Liver (tissue), 10 donors: ENCODE measurements at places on chromosomes 7 and 10. TPM values are rescaled to one million over a fixed set of nuclear protein-coding genes. Genes with fewer than 3 reads are reported as not detected.

The OGDHL gene
- 5.2 TPM for total RNA-seq

The LRRD1 gene
- total RNA-seq = not detected

DNA sequence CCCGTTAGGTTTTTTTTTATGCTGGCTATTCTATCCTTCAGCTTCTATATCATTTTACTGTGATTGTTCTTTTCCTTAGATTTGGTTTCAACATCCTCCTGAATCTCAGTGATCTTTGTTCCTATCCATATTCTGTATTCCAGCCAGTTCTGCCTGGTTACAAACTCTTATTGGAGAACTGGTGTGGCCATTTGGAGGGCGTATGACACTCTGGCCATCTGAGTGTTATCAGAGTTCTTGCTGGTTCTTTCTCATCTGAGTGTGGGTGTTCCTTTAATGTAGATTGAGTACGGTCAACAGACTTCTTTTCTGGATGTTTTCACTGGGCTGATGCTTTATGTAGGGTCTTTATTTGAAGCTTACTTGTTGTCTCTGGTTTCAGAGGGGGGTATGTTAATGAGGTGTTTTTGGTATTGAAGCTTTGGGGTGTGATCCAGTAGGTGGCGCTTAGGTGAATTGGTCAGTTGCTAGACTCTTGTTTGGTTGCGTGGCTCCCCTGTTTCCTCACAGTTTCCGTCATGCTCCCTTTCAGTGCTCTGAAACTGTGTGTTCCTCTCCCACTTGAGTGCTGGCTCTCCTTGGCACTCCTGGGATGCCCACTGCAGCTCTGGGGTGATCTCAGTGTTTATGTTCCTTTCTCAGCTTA, 80.7 kb downstream of the FANK1 start:
- H3K27ac ChIP-seq = no peak overlapping the region
- no peaks in the 10 kb centered on the region for H3K36me3 ChIP-seq
- H3K4me1 ChIP-seq = no peaks in the 10 kb centered on the region
- no peak overlapping the region for H3K4me3 ChIP-seq

DNA sequence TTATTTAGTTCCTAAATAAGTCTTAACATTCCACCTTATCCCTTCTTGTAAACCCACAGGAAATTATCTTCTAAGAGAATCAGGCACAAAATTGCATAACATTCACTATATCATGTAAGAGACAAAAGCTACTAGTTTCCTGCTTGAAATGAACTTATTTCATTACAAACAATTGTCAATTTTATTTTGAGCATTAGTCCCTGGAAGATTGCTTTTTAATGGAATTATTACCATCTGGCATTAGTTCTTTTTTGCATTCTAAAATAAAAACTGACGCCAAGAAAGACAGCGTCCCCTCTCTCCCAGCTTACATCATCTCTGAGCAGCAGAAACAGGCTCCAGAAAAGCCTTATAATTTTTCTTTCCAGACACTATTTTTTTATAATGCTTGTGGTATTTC, 121.8 kb downstream of the NOC3L start:
- no peaks in the 10 kb centered on the region for H3K27me3 ChIP-seq
- no peak overlapping the region for H3K4me3 ChIP-seq
- no peaks in the 10 kb centered on the region for H3K4me1 ChIP-seq
- H3K27ac ChIP-seq = no peak overlapping the region

DNA sequence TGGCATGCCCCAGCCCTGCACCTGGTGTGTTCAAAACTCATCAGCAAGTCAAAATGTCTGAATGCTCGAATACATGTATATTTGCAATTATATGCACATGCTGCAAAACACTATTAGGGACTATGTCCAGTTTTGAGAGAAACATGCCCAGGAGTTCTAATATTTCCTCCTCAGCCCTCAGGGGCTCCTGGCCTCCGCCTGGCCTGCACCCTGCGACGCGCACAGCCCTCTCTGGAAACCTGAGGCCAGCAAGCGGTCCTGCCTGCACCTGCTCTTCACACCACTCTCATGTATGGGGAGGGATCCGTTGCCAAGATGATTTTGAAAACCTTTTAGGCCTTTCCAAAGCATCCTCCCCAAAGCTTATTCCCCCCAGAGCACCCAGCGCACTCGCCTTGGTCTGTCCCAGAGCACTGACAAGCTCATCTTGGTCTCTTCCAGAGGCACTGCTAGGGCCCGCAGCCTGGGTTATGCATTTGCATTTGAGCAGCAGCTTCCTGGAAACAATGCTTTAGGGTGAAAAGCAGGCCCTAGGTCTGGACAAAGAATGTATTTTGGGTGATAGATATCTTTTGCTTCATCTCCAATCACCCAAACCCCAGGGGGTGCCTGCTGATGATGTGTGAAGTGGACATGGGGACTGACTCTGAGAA, 22.6 kb upstream of the CNPY1 start:
- H3K4me3 ChIP-seq = no peak overlapping the region
- H3K27ac ChIP-seq = no peak overlapping the region
- H3K4me1 ChIP-seq = no peaks in the 10 kb centered on the region

The RAB19 gene
- total RNA-seq = 0.17 TPM

- no peaks in the 10 kb centered on the region for H3K4me1 ChIP-seq
- DNase-seq = no peak
- no peaks in the 10 kb centered on the region for H3K27me3 ChIP-seq
- no peak overlapping the region for H3K4me3 ChIP-seq
Observed at GRCh38 chr10:81575036-81575435, 300.0 kb upstream of the NRG3 start.

DNA sequence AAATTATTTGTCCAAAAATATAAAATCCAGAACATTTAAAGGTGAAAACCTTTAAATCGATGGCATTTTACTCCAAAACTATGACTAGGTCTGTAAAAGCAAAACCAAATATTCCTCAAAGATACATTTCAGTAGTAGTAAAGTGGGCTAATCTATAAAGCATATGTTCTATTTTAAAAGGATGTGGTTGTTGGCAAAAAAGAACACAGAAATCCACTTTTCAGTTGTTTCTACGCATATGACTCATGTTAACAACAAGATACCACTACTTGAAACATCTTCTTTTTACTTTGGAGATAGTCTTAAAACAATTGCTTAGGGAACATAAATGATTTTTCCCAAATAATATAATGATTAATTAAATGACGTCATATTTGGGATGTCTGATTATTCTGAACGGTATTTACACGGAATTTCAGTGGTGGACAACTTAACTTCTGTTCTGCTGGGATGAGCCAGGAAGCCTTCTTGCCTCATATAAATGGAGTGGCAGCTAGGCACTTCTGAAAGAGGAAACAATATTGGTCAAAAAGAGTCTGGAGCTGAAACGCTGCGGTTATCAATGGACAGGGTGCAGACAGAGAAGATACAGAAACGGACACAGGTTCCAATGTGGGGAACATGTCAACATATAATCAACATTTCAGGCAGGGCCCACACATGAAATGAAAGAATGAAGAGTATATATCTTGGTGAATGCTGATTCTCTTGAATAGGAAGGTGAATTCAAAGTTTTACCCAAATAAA, 78.5 kb downstream of the ETV1 start:
- no peaks in the 10 kb centered on the region for H3K36me3 ChIP-seq
- no peak for DNase-seq
- H3K27me3 ChIP-seq = no peaks in the 10 kb centered on the region
- no peaks in the 10 kb centered on the region for H3K4me1 ChIP-seq
- H3K4me3 ChIP-seq = no peak overlapping the region
- no peak overlapping the region for H3K27ac ChIP-seq

The CADPS2 gene
- total RNA-seq = 9.5 TPM

DNA sequence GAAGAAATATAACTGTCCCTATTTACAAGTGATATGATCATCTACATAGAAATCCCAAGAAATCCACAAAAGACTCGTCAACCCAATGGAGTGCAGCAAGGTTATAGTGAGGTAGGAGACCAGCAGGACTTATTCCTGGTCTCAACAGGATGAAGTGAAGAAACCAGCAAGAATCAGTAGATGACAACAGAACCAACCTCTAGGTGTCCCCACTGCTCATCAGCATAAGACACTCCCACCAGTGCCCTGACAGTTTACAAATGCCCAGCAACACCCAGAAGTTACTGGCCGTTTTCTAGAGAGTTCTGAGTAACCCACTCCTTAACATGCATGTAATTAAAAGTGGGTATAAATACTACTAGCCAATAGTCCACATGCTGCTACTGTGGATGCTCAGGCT, 470.5 kb upstream of the LRRTM3 start:
- H3K36me3 ChIP-seq = no peaks in the 10 kb centered on the region
- no peak for DNase-seq
- no peak overlapping the region for H3K4me3 ChIP-seq
- H3K27me3 ChIP-seq = no peaks in the 10 kb centered on the region

DNA sequence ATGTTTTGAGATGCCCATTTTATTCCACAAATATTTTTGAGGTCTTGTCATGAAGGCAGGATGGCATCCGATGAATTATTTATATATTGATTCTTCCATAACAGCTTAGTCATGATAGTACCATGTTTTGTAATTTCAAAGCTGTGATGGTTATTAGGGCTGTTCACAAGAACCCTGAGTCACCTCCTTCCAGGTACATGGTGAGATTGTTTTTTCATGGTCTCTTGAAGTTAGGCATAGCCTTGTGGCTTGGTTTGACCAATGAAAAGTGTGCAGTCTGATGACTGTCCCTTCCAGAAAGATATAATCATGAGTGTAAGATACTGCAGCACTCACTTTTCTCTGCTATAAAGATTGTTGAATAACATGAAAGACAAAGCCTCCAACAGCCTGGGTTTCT, 274.8 kb downstream of the FGFR2 start:
- DNase-seq = no peak
- H3K27me3 ChIP-seq = no peaks in the 10 kb centered on the region
- peaks cover 7% of the 10 kb centered on the region for H3K4me1 ChIP-seq
- H3K4me3 ChIP-seq = no peak overlapping the region

DNA sequence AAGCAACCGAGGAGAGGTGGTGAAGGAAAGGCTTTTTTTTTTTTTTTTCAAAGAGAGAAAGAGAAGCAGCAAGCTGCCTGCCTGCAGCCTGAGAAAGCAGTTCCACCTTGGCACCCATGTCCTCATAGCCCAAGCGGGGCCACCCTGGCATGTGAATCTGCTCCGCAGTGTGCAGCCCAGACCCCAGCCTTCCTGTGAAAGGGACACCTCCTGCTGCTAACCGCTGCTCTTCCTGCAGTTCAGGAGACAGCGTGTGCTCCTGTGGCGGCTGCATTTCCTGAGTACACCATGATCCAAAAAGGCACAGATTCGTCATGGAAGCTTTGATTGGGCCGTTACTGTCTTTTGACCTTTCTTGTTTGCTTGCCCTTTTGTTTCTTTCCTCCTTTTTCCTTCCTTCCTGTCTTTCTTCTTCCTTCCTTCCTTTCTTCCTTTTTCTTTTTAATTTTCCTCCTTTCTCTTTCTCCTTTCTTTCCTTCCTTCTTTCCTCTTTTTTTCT, 38.1 kb downstream of the IKZF1 start:
- no peaks in the 10 kb centered on the region for H3K27me3 ChIP-seq
- H3K4me3 ChIP-seq = no peak overlapping the region
- H3K36me3 ChIP-seq = no peaks in the 10 kb centered on the region
- no peaks in the 10 kb centered on the region for H3K4me1 ChIP-seq
- peak; percentile 33 for DNase-seq

DNA sequence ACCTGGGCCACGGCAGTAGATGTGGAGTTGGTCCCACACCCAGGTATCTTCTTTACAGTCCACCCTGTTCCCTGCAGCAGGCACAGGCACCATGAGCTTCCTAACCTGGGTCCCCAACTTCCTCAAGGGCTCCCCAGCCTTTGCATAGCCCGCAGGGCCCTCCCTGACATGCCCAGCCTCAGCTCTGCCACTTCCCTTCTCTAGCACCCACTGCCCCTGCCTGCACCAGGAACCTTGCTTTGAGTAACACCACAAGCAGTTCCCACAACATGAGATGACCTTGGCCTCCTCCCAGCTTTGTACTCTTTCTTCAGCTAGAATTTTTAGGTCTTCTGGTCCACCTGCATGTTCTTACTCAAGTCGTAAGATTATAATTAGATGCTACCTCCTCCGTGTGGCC, 92.2 kb upstream of the ZPBP start:
- no peak for DNase-seq
- H3K4me1 ChIP-seq = no peaks in the 10 kb centered on the region
- no peak overlapping the region for H3K4me3 ChIP-seq
- H3K36me3 ChIP-seq = no peaks in the 10 kb centered on the region
- no peak overlapping the region for H3K27ac ChIP-seq

GRCh38 chr10:100569687-100570481, 34.1 kb downstream of the HIF1AN start:
- H3K4me3 ChIP-seq = no peak overlapping the region
- H3K27me3 ChIP-seq = no peaks in the 10 kb centered on the region
- H3K4me1 ChIP-seq = no peaks in the 10 kb centered on the region
- no peaks in the 10 kb centered on the region for H3K36me3 ChIP-seq

- H3K4me1 ChIP-seq = peaks cover 4% of the 10 kb centered on the region
- H3K27ac ChIP-seq = peak overlapping the region; percentile 13
- no peak for DNase-seq
- no peaks in the 10 kb centered on the region for H3K27me3 ChIP-seq
- no peaks in the 10 kb centered on the region for H3K36me3 ChIP-seq
- no peak overlapping the region for H3K4me3 ChIP-seq
Observed at GRCh38 chr10:119374236-119374635, 166.9 kb downstream of the GRK5 start.

DNA sequence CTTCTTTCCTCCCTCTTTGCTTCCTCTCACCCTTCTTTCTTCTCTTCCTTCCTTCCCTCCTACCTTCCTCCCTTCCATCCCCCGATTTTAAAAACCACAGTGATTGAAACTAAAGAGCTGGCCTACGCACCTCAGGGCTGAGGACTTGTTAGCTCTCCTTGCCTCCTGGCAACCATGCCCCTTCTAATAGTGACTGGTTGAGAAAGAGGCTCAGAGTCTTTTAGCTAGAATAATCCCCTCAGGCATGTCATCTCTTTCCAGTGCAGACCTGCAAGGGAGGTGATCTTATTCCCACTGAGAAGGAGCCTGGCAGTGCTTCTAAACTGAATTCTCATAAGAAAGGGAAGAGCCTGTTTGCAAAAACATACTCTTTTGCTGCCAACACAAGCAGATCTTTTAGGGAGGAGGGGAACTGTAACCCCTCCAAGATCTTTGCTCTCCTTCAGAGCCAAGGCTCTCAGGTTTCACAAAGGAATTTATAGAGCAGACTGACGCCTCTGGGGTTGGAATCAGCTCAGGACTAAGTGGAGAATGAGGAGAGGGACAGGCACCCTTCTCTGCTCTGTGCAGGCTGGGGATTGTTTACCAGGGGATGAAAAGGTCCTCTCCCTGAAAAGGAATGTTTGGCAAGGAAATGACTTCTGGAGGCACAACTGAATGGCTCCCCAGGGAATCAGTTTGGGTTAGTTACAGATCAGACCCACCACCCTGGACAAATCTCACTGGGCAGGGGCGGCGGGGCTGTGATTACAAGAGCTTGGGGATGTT, 9.4 kb upstream of the ANKRD1 start:
- no peaks in the 10 kb centered on the region for H3K36me3 ChIP-seq
- no peak for DNase-seq
- no peak overlapping the region for H3K4me3 ChIP-seq
- no peaks in the 10 kb centered on the region for H3K4me1 ChIP-seq
- peak overlapping the region; percentile 50 for H3K27ac ChIP-seq

DNA sequence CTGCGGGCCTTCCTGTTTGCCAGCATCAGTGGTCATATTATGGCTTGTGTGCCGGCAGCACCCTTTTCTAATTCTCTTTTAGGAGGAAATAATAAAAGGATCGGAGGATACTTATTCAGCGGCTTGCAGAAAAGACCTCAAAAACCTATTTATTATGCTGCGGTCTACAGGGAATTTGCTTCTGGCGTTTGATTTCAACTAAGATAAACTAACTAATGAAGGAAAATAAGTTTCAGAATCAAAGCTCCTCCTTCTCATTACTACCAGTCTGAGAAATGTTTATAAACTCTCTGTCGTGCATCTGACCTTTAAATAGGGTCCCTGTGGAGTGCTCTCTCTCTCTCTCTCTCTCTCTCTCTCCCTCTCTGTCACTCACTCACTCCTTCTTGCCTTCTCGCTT, 335.0 kb upstream of the GLI3 start:
- no peak overlapping the region for H3K4me3 ChIP-seq
- H3K36me3 ChIP-seq = no peaks in the 10 kb centered on the region
- H3K4me1 ChIP-seq = no peaks in the 10 kb centered on the region
